CD4-positive, alpha-beta T cell treated with Interleukin-17A for 1 hour (primary cell): ENCODE measurements at places on chromosomes 1 and 21.

GRCh38 chr1:109969907-109970306 is 14.7 kb upstream of the AHCYL1 start:
- DNase-seq, result no peak

DNA sequence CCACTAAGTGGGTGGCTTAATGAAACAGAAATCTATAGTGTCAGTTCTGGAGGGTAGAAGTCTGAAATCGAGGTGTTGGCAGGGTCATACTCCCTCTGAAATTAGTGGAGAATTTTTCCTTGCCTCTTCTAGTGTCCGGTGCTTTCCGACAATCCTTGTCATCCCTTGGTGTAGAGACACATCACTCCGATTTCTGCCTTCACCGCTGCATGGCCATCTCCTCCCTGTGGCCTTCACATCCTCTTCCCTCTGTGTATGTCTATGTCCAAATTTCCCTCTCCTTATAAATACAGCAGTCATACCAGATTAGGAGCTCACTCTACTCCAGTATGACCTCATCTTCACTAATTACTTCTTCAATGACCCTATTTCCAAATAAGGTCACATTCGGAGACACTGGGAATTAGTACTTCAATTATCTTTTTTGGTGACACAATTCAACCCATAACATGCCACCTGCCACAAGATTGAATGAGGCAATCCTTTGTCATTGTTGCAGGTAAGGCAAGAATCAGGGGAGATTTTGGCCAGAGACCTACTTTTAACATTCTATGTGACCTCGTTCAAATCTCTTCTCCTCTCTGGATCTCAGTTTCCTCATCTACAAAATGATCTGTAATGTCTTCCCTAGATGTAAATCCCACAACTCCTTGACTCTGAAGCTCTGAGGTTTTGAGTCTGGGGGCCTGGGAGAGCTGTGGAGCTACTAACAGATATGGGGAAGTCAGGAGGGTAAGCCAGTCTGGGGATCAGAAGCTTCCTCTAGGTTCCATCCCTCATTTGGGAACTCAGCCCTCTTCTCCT is 16.1 kb downstream of the NAV1 start:
- no peak for DNase-seq

DNA sequence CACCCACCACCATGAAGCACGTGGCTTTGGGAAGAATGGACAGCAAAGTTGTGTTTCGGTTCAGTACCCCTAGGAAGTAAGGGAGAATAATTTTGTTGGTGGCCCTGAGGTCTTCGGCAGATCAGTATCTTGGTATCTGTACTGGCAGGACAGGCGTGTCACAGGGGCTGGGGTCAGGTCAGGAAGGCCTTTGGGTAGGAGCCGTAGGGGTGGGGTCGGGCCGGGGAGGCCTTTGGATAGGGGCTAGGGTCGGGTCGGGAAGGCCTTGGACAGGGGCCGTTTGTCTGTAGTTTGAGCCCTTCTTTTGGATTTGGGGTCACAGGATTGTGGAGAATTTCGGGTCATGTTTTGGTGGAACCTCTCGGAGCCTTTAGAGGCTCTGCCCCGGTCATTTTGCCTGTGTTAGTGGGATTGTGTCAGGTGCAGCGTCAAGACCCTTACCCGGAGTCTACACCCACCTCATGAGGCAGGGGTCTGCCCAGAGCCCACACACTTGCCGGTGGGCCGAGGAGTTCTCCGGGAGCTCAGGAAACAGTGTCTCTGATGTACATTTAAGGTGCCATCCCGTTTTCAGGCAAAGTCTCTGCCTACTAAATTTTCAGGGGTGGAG is 75.3 kb upstream of the COL6A1 start:
- DNase-seq, result no peak

- DNase-seq, result no peak
These were observed 528.5 kb upstream of the ZP4 start for GRCh38 chr1:238419209-238419608.

- DNase-seq, result no peak
These were observed 45.3 kb upstream of the MTF2 start for GRCh38 chr1:93033785-93034184.

GRCh38 chr1:214352838-214353237 is 71.9 kb downstream of the SMYD2 start:
- no peak for DNase-seq

DNA sequence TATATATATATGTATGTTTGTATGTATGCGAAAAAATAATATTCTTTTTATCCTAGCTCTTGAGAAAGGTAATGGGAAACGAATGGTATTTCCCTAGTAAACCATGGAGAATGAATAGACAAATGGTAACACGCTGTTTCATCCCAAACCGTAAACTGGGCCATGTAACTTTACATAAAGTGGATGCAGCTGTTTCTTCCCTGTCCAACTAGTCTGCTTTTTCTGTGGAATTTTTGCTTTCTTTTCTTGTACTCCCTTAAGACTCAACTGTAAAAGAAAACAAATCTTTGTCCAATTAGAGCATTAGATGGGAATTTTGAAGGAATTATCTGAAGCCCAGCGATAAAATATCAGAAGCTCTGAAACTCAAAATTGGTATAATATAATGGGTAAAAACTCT is 198.1 kb downstream of the NFIA start:
- no peak for DNase-seq

DNA sequence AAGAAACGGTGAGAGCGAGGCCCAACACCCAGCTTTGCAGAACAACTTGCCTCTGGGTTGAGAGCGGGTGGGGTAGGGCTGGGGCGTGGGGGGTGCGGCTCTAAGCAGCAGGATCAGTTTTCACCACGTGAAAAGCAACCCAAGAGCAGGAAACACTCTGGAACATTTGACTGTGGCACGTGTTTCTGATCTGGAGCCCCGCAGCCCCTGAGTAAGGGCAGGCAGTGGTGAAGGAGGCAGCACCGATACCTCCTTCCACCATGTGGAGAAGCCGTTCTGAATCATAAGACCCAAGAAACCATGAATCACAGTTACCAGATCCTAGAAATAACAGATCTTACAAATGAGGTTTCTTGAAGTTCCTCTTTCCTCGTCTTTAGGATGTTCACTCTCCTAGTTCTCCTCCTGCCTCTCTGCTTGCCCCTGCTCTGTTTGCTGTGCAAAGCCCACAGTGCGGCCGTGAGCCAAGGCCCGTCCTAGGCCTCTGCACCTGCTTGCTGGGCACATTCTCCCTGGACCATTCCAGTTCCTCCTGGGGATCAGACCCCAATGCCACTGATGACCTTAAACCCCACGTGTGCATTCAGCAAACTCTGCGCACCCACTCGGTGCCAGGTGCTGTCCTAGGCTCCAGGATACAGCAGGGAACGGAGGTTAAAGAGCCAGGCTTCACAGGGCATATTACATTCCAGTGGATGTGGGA is 31.9 kb downstream of the SLC1A7 start:
- no peak for DNase-seq

DNA sequence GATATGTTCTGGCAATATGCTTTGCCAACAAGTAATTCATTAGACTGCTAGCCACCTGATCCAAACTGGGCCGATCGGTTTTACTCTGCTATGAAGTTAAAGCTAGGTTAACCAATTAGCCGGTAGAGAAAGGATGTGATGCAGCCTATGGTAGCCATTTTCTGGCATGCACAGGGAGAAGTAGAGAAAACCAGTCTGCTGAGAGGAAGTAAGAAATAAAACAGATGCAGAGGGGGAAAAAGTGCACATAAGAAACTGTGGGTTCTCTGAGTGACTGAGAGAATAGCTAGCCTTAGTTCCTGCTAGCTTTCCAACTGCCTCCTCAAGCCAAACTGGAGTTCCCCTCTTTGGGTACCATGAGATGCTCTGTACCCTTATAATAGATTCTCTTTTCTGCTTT is 52.8 kb downstream of the ARID4B start:
- DNase-seq, result peak; percentile 35

DNA sequence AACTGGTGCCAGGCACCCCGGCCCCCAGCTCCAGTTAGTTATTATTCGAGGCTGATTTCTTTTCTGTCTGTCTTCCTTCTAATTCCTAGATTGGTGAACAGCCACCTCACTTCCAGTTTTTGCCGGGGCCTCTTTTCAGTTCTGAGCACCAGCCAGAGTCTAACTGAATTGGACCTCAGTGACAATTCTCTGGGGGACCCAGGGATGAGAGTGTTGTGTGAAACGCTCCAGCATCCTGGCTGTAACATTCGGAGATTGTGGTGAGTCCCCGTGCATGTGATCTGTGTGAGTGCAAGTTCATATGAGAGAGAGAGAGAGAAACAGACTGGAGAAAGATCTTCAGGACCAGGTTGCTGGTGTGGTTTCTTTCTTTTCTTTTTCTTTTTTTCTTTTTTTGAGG is 13.5 kb downstream of the NLRP3 start:
- DNase-seq, result no peak

DNA sequence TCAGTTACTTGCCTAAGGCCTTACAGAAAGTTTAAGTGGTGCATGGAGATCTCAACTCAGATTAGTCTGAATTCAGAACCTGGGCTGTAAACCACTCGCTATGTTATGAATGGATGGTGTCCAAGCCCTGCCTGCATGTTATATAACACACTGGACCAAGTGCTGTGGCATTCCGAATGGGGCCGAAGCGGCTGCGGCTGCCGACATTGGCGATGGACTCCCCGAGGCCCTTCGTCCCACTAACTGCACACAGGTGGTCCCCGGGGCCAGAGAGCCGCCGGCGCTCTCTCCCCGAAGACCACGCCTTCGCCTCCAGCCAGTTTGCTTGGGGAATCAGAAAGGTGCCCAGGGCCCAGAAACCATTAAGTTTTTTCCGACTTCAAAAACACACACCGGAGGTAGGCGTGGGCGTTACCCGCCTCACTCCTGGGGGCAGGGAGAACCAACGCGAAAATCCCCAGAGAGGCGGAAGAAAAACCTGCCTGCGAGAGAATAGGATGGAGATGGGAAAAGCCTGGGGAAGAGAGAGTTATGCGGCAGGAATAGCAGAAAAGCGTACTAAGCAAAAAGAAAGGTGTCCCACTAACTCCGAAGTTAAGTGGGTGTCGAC is 579 bp upstream of the TENT5C start:
- DNase-seq, result no peak

- DNase-seq, result no peak
These were observed 39.1 kb downstream of the DYRK1A start for GRCh38 chr21:37405629-37406028.

DNA sequence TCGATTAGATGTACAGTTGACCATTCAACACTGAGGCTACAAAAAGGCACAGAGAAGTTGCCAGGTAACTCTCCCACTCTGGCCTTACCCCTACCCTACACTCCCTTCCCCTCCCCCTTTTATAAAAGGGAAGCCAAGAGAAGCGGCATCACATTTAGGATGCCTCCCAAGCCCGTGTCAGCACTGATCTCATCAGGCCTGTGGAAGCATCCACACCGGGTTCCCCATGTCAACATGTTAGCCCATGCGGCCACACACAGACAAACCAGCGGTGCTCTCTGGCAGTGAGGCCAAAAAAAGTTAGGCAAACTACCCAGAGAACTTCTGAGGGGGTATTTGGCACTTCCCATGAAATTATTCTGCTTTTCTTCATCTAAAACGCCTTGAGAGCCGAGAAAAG is 29.9 kb downstream of the BCAR3 start:
- DNase-seq, result no peak

- no peak for DNase-seq
These were observed 2.4 kb upstream of the COL11A1 start for GRCh38 chr1:103110701-103111100.
